ENCODE measurements at places on chromosomes 2 and 18.

DNA sequence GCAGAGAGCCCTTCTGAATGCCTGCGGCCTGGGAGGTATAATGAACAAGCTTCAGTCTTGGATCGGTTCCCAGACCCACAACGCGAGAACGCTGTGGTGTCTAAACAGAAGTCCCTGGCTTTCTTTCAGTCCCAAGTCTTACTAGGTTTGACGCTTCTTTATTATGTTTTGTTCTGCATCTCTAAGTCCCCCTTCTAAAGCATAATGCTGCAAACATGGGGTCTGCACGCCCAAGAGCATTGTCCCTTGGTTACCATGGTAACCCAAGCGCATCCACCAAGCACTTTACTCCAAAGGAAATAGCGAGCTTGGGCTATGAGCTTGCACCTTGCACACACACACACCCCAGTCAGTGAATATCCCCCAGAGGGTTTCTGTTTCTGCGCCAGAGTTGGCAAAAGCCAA is 193.7 kb downstream of the INO80D start:
- DNase-seq = peak; percentile 65

GRCh38 chr2:1544478-1545069 is 131.3 kb downstream of the TPO start:
- DNase-seq = no peak

DNA sequence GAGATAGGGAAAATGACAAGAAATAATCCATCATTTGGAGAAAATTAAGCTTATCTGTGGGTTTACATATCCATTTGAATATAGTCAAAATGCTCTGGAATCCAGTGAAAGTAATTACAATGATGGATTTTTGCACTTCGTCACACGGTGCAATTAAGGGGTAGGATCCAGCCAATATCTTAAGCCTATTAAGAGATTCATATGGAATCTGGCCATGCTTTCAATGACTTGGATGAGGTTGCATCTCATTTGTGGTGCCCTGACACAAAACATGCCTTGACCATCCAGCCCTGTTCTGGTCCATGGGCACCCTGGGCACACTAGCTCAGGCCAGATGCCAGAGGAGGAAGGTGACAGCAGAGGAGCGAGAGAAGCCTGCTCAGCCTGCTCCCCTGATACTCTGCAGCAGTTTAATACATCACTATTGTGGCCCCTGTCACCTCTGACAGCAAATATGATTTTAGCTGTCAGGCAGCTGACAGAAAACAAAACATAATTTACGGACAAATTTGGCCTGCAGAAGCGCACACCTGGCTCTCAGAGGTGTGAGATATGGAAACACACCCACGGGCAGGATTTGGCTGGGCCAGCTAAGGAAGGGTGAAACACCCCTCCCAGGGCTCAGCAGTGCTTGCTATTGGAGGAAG is 94.1 kb upstream of the ST8SIA3 start:
- no peak for DNase-seq

DNA sequence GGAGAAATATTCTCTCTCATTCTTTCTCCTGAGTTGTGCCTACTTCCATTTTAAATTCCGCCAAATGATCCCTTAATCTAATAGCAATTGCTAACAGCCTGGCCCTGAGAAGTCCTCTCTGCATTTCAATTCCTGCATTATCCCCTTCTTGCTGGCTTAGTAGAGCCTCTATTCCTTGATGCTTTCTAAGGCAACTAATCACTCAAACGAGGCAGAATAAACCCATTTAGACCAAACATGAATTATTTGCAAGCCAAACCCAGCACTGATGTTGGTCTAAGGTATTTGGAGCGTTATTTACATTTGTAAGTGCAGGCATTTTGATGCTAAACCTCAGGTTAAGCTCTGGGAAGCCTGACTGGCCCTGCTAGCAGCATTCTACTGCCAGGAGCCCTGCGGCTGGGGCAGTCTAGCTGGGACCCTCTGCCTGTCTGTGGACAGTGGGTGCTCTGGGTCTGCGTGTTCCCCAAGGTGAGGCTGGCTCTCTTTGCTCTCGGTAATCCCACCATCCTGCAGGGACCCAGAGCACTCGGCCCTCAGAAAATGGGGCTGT is 173.1 kb upstream of the HS6ST1 start:
- DNase-seq = no peak

- peak; percentile 25 for DNase-seq
Measured at GRCh38 chr2:220586980-220587530, 959.6 kb downstream of the SLC4A3 start.

GRCh38 chr2:46164529-46165301 is 132.5 kb upstream of the EPAS1 start:
- DNase-seq = peak; percentile 30

GRCh38 chr18:54734059-54734458 is 94.2 kb upstream of the RAB27B start:
- no peak for DNase-seq

DNA sequence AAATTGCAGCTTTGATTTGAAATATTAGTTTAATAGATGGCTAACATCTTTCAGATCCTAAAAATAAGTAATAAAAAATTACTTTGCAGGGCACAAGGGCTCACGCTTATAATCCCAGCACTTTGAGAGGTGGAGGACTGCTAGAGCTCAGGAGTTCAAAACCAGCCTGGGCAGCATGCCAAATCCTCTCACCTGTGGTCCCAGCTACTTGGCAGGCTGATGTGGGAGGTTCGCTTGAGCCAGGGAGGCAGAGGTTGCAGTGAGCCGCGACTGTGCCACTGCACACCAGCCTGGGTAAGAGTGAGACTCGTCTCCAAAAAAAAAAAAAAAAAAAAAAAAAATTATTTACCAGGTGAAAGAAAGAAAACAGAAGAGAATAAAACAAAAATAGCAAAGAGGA is 449.8 kb downstream of the NRXN1 start:
- no peak for DNase-seq

DNA sequence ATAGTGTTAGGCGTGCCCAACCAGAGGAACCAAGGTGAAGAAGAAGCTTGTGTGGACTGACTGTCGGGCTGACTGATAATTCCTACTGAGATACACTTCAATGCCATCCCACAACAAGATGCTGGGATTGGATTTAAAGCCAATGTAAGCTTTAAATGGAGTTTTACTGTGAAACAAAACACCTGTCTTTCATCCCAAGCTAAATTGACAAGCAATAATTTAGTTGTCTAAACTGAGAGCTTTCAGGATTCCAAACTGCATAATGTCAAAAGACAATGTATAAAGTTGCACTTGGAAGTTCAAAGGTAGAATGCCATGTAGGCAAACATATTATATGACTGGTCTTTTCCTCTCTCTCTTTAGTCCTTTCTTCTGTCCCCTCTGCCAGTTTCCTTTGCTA is 1025.3 kb upstream of the FANCL start:
- DNase-seq = no peak

- peak; percentile 87 for DNase-seq
Measured at GRCh38 chr2:714005-714741, 37.0 kb upstream of the TMEM18 start.

DNA sequence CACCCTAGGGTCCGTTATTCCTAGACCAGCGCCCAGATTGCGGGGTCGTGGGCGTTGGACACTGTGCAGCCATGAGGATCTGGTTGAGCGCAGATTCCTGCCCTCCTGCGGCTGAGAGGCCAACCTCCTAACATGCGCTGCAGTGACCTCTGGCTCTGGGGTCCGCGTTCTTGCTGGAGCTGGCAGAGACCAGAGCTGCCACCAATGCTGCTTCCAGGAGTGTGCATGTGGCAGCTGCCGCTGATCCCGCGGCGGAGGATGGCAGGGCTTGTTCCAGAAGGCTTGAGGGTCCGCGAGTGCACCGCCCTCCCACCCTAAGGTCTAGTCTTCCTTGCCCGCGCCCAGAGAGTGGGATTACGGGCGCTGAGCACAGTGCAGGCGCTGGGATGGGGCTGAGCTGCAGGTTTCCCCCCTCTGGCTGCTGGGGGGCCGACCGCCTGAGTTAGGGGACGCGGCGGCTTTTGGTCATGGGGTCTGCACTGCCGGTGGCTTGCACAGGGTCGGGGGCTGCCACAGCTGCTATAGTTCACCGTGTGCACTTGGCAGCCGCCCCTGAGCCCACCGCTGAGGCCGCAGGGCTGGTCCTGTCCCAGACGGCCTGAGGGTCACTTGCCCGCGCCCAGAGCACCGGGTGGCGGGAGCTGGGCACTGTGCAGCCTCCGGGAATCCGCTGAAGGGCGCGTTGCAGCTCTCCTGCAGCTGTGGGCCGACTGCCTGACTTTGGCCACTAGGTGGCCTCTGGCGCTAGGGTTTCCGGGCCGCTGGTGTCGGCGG is 145.9 kb downstream of the CCDC74A start:
- peak; percentile 88 for DNase-seq

GRCh38 chr2:51387235-51387634 is 355.3 kb upstream of the NRXN1 start:
- no peak for DNase-seq

- no peak for DNase-seq
Measured at GRCh38 chr2:181823405-181823804, 68.1 kb upstream of the ITPRID2 start.

- no peak for DNase-seq
Measured at GRCh38 chr2:20099780-20100179, 48.4 kb upstream of the LAPTM4A start.

GRCh38 chr2:75518638-75519465 is 41.9 kb downstream of the EVA1A start:
- DNase-seq = no peak

DNA sequence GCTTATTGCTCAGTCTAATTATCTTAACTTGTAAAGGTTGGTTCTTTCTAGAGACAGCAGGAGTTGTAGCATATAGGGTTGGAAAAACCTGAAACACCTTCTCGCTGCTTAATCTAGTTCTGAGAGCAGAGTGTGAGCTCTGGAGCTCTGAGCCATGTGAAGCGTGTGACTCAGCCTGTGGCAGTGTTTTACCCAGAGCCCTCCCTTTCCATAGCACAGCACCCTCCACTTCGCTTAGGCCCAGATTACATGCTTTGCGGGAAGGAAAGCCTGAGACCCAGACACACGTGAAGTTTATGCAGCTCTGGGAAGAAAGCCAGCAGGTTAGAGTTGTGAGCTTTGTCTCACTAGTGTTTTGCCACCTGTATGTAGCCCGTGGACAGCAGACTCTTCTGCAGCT is 74.5 kb downstream of the INPP4A start:
- no peak for DNase-seq

DNA sequence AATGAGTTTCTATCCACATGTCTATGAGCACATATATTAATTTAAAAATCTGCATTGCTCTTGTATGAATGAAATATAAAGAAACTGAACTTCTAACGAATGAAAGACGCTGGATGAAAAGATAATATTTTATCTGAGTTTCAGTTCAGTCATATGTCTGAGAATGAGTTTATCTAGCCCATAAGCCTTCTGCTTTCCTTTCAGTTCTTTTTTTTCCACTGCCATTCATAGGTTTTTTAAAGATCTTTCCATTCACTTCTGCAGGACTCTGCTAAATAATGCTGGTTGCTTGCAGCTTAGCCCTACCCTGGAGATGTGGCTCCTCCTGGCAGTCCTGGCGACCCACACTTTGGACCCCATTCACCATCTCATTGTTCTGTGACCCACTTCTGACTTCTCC is 109.0 kb downstream of the BCL2 start:
- DNase-seq = no peak

- no peak for DNase-seq
Measured at GRCh38 chr2:26649992-26650712, 9.0 kb upstream of the CIB4 start.

DNA sequence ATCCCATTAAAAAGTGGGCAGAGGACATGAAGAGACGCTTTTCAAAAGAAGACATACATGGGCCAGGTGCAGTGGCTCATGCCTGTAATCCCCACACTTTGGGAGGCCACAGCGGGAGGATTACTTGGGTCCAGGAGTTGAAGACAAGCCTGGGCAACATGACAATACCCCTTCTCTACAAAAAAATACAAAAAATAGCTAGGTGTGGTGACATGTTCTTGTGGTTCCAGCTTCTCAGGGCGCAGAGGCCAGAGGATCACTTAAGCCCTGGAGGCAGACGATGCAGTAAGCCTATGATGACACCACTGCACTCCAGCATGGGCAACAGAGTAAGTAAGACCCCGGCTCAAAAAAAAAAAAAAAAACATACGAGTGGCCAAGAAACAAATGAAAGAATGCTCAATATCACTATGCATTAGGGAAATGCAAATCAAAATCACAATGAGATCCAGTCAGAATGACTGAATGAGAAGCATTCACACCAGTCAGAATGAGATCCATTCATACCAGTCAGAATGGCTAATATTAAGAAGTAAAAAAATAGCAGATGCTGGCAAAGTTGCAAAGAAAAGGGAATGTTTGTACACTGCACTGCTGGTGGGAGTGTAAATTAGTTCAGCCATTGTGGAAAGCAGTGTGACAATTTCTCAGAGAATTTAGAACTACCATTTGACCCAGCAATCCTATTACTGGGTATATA is 550.2 kb upstream of the SLC39A10 start:
- no peak for DNase-seq

DNA sequence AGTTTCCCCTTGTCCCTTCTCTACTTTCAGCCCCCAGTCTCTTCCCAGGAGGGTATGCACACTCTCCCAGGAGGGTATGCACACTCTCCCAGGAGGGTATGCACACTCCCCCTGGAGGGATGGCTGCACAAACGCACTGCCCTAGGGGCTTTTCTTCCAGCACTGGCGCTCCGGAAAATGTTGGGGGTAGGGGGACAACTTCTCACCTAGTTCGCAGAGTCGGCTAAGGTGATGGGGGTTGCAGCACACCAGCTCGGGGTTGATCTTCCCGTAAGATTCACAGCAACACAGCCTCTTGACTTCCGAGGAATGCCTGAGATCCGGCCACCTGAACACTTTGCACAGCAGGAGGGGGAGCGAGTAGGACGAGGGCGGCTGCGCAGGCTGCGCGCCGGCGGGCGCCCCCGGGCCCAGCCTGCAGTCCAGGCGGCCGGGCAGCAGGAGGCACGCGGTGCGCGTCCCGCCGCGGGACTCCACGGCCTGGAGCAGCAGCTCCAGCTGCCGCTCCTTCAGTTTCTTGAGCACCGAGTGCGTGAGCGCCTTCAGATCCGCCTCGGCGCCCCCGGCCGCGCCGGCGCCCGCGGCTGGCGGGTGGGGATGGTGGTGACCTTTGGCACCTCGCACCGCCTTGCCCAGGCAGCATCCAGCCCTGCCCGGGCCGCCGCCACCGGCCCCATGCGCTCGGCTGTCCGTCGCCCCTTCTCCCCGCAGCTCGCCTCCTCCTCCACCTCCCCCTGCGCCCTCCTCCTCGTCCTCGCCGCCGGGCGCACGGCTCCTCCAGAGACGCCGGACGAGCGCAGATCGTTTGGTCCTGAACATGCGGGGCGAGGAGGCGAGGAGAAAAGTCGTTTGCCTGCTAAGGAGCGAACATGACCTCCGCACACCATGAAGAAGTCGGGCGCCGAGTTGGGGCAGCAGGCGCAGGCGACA is 894 bp downstream of the SMAD7 start:
- peak; percentile 76 for DNase-seq

GRCh38 chr2:15956230-15956629 is 15.9 kb downstream of the MYCN start:
- no peak for DNase-seq

DNA sequence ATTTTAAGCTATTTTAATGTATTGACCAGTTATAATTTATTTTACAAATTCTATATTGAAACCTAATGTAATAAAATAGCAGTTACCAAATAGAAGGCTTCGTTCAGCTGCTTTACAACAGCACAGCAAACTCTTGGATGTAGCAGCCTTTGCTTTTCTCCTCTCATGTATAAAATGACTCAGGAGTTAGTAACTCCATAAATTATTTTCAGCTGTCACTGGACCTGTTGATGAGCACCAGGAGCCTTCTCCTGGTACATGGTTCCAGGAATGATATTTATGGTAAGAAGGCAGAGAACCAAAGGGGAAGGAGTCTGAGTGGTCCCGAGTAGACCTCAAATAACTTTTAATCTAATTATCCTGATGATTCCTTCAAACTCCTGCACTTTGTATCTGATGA is 256.4 kb upstream of the NETO1 start:
- DNase-seq = no peak

- DNase-seq = no peak
Measured at GRCh38 chr18:78730546-78730945, 249.1 kb upstream of the SALL3 start.

- DNase-seq = no peak
Measured at GRCh38 chr2:132463719-132464118, 47.1 kb downstream of the GPR39 start.

All from eye (tissue), 1 donor.